ENCODE measurements at places on chromosomes 2 and 18.

DNA sequence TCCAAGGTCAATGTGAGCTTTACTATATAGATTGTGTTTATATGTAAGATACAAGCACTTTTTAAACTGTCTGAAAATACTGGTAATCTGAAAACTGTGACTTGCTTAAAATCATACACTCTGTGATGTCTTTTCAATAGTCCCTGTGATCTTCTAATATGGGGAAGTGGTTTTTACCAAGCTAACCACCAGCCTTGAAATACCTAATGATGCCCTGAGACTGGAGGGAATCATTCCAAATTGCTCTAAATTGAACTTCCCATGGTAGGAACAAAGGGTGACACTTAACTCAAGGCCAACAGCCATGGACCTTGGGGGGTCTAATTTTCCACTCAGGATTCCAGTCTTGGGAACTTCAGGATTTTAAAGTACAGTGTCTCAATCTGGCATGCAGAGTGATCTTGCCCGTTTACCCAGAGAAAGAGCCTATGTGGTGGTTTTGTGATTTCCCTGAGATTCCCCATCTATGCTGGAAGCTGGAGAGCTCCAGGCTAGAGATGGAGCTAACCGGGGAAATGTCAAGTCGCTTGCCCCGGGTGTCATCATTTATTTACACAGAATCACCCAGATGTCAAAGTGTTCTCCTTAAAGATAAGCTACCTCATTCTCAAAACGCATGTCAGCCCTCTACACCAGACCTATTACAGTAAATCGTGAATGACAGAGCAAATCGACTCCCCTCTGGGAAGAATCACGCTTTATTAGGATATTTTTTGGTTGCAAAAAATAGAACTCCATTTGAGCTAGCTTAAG lies 198.5 kb downstream of the SP3 start:
- DNase-seq, result no peak

- no peak for DNase-seq
These were observed 43.2 kb upstream of the PSME4 start for GRCh38 chr2:54013996-54014395.

- DNase-seq, result peak; percentile 41
These were observed 345.7 kb downstream of the MTX2 start for GRCh38 chr2:176614930-176615329.

DNA sequence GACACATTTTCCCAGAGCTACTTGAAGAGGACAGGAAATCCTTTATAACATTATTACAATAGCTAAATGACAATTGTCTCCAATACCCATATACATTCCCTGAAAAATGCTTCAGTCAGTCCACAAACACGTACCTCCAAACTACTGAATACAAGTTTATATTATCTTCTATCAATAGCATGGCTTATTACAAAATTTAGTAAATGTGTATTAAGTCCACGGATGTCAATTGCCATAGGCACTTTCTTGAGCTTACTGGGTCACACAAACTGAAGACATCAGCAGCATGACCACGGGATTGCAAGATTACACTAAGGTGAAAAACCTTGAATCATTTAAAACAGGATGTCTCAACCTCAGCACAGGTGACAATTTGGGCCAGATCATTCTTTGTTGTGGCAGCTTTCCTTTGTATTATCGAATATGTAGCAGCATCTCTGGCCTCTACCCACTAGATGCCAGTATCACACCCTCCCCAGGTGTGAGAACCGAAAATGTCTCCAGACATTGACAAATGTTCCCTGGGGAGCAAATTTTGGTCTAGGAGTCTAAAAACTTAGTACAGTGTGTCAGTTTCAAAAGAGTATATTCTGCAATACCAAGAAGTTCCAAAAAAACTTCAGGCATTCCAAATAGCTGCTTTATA lies 1.4 kb downstream of the MBD2 start:
- DNase-seq, result no peak

DNA sequence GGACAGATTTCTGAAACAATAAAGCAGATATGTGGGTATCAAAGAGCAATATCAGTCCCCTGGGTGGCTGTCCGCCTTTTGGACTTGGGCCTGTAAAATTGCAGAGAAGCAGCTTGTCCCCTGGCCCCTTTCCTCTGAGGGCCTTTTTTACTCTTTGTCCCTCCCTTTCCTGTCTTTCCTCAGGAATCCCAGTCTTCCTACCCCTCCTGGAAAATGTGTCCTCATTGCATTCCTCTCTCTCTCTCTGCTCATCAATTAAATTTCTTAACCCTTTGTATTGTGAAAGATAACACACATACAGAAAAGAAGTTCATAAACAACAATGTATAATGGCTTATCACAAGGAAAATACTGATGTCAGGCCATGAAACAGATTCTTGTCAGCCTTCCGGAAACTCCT lies 3.0 kb upstream of the GRB14 start:
- DNase-seq, result no peak

- DNase-seq, result no peak
These were observed 234.0 kb upstream of the ITGA4 start for GRCh38 chr2:181223234-181223633.

- peak; percentile 92 for DNase-seq
These were observed 45.1 kb upstream of the SERTAD2 start for GRCh38 chr2:64698668-64699444.
